ENCODE measurements at places on chromosomes 11 and 22.

GRCh38 chr11:67615728-67616430 is 9.1 kb downstream of the NDUFV1 start:
- DNase-seq: no peak

DNA sequence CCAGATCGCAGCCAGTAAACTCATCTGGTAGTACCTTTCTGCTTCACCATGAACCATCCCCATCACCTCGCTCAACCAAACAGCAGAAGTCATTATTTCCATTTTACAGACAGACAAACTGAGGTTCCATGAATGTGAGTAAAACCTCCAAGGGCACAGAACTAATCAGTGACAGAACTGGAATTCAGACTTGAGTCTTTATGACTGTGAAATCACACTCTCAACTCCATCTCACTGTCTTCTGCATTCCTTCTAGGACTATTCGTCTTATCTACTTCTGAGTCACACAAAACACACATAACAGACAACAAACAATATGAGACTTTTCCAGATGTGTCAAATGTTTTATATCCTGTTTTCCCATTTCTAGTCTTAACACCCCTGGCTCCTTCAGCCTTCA is 9.3 kb upstream of the NUP50 start:
- no peak for DNase-seq

DNA sequence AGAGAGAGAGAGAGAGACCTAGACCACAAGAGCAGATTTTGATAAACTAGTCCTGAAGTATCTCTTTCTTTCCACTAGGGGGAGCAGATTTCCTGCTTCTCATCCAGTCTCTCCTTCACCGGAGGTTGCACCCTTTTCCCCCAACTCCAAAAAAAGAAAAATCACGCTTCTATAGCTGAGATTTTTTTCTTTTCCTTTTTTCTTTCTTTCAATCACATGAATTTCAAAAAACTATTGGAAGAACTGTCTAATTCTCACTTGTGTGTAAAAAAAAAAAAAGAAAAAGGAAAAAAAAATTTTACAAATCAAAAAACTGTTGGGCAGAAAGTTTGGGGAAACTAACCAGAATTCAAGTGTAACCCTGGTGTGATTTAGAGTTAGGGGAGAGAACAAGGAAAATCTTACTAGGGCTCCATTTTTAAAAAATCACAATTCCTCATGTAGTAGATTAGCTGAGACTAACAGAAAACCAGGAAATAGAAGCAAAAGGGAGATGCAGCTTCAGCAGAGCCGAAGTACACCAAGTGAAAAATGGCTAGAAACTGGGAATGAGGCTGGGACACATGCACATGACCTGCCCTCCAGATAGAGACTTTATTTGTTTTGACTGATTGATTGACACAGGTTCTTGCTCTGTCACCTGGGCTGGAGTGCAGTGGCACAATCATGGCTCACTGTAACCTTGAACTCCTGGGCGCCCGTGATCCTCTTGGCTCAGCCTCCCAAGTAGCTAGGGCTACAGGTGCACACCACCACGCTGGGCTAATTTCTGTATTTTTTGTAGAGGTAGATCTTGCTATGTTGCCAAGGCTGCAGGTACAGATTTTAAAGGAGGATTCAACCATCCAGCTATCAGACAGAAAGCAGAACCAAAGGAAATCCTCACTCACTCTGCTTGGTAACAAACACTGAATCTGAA is 27.1 kb downstream of the SDHD start:
- peak; percentile 68 for DNase-seq

DNA sequence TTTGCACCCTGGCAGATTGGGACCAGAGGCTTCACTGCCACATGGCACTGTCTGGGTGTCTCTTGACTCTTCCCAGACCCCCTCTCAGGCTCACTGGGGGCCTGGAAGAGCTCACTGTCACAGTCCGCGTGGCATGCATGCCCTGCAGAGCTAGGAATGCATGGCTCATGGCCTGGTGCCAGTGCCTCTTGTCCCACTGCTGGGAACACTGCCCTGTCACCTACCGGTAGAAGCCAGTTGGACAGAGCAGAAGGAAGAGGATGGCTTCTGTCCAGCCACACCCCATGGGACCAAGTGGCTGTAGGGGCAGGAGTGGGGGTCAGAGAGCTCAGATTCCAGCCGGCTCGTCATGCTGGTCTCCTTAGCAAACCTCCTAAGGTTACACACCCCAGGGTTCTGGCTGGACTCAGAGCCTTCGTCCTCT is 29.7 kb downstream of the MB start:
- DNase-seq: peak; percentile 83

DNA sequence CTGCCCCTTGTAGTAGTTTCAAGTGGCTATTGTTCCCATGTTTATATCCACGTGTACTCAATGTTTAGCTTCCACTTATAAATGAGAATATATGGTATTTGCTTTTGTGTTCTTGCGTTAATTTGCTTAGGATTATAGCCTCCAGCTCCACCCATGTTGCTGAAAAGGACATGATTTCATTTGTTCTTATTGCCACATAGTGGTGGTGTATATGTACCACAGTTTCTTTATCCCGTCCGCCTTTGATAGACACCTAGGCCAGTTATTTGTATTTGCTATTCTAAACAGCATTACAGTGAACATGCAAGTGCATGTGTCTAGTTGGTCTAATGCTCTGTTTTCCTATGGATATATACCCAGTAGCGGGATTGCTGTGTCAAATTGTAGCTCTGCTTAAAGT is 6.8 kb downstream of the OR51B2 start:
- no peak for DNase-seq

DNA sequence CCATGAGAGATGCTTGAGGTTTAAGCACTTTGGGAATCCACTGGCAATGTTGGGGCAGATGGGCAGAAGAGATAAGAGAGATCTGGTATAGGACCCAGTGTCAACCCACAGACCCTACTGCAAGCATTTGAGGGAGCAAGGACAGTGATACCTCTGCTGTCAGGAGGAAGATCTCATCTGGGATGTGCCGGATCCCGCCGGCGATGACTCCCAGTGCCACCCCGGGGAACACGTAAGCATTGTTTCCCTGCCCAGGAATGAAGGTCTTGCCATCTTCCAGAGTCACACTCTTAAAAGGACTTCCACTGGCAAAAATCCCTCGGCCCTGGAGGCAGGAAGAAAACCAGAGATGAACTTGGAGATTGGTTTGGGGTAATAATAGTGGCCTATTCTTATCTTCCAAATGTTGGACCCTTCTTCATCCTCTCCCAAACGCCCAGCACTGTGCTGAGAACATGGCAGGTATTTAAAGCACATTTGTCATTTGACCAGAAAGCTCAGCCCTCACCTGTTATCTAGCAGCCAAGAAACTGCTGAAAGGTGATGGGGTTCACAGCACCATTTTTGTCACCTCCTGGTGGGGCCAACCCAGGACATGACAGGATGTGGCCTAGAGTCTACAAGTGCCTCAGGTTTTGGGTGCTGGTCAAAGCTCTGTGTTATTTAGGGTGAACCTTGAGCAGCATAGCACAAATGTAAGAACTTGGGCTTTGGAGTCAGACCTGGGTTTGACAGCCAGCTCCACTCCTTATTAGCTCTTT is 71.7 kb downstream of the CCDC81 start:
- no peak for DNase-seq

GRCh38 chr11:35144806-35145205 is 5.8 kb downstream of the CD44 start:
- DNase-seq: no peak

GRCh38 chr11:126716456-126717083 is 284.0 kb downstream of the KIRREL3 start:
- DNase-seq: peak; percentile 72

- no peak for DNase-seq
These were observed 40.4 kb downstream of the BBOX1 start for GRCh38 chr11:27081056-27081455.
